ENCODE measurements at places on chromosomes 11 and 22.

DNA sequence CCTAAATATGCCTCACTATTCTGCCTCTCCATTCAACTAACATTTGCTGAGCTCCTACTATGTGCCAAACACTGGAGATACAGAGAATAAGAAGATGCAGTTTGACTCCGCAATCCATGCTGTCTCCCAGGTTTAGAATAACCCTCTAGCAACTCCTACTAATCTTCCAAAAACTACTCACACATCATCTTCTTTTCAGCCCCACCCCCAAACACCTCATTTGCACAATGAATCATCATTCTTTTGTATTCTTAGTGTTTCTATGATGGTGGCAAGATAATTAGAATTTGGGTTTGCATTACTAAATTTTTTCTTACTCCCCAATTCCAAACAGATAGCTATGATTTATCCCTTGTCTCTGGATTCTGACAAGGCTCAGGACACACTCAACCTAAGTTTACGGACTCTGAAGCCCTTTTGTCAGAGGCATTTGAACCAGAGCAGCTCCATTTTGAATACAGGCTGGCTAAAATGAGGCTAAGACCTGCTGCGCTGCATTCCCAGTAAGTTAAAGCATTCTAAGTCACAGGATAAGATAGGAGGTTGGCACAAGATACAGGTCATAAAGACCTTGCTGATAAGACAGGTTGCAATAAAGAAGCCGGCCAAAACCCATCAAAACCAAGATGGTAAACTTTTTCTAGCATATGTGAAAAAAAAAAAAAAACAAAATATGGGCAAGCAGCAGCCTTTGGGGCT, 1038.9 kb downstream of the DLG2 start:
- DNase-seq, result no peak

DNA sequence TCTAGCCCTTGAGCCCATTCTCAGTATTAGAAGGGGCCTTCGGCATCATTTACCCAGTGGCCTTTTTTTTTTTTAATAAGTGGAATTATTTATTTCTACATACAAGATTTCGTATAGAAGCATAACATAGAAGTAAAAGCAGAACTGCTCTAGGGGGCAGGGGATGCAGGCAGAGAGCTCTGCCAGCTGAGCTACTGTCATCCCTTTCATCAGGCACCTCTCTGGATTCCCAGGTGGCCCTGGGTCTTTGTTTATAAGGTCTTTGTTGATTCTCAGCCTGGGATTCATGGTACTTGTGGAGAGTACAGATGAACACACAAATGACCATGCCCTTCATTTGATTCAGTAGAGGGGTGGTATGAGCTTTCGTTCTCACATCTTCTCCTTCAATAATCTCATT, 66.4 kb downstream of the GAB2 start:
- DNase-seq, result no peak

- no peak for DNase-seq
Measured at GRCh38 chr11:34143048-34143447, 37.6 kb downstream of the NAT10 start.

DNA sequence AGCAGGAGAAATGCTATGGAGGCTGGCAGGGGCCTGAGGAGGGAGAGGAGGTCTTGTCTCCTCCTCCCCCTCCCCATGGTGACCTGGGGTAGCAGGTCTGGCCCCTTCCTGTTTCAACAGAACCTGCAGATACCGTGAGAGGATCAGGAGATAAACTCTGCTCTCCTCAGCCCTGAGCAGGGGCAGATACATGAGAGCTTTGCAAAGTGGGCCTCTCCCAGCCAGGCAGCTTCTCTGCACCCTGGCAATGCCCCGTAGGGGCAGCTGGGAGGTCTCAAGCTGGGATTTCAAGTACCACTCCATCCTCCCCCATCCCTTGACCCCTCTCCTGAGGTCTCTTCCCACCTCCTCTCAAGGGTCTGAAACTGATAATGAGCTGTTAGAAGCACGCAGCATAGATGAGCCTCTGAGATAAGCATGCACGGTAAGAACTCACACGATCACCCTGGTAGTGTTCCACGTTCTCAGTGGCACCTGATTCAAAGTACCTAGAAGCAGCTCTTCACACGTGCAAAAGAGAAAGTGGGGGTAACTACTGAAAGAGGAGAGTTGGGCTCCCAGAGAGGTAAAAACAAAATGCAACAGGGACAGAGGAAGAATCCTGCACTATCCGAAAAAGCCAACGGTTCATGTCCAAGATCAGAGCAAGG, 4.9 kb upstream of the CCDC86 start:
- DNase-seq, result no peak

DNA sequence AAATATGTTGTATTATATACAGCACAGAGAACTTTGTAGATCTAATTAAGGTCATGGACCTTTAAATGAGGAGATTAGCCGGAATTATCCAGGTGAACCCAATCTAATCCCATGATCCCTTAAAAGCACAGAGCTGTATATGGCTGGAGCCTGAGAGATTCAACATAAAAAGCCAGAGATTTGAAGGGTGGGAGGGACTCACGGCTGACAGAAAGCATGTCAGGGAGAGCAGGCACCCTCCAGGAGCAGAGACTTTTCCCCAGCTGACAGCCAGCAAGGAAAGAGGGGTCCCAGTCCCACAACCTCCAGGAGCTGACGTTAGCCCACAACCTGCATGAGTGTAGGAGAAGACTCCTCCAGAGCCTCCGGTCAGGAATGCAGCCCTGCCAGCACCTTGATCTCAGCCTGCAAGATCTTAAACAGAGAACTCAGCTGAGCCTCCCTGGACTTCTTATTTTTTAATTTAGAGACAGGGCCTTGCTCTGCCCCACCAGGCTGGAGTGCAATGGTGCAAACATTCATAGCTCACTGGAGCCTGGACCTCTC, 20.0 kb upstream of the ADA2 start:
- DNase-seq, result no peak

DNA sequence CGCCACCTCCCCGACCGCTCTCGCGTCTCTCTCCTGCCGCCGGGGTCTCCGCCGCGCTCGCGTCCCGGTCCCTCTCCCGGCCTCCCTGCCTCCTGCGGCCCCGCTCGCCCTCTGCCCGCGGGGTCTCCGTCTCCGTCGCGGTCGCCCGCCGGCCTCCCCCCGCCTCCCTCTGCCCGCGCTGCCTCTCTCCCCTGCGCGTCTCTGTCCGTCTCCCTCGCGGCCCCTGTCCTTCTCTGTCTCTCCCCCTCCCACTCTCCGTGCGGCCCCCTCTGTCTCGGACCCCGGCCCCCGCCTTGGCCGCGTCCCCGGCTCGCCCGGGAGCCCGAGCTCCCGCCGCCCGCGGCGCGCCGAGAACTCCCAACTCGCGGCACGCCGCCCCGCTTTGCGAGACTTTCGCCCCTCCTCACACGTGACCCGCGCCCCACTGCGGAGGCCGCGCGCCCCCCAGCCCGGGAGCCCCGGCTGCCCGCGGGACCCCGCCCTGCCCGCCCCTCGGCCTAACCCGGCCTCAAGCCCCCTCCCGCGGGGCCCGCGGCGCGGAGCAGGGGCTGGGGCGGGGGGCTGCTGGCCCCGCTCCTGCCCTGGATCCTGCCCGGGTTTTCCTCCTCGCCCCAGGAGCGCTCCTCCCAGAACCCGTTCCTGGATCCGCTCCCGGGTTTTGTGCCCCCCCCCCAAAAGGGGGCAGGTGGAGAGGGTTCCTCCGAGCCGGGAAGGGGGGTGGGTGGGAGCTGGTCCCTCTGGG, 702 bp upstream of the KCNJ4 start:
- no peak for DNase-seq

- DNase-seq, result no peak
Measured at GRCh38 chr11:106286881-106287504, 209.5 kb downstream of the AASDHPPT start.

DNA sequence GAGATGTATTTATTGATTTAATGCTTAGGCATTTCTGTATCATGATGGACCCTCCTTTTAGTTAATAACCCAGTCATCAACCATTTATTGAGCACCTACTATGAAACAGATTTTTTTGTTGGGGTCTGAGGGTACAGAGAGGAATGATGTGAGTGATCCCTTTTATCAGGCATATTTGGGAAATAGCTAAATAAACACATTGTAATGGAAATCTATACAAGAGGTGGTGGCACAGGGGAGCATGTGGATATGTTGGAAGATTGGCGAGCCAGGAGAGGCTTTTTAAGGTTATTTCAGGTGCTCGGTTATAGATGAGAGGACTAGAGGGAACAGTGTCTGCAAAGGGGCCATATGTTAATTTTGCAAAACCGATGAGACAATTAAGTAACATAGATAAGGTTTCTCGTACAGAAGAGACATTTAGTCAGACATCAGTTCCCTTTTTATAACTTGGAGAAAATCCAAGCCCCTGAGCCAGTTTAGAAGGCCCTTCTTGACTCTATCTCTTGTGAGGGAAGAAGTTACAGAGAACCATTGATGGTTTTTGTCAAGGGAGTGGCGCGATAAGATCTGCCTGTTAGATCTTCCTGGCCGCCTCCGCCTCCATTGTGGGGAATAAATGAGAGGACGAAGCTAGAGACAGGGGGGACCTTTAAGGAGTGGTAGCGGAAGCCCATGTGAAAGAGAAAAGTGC, 2.0 kb downstream of the ATXN10 start:
- no peak for DNase-seq

GRCh38 chr11:127919206-127920000, 668.0 kb downstream of the ETS1 start:
- no peak for DNase-seq

GRCh38 chr22:46792061-46792796, 29.8 kb downstream of the TBC1D22A start:
- DNase-seq, result no peak

All from activated T-helper 1 cell treated with Interleukin-2 at 50 U/mL for 16 hours (primary cell).